ENCODE measurements at places on chromosomes 7 and 10.

DNA sequence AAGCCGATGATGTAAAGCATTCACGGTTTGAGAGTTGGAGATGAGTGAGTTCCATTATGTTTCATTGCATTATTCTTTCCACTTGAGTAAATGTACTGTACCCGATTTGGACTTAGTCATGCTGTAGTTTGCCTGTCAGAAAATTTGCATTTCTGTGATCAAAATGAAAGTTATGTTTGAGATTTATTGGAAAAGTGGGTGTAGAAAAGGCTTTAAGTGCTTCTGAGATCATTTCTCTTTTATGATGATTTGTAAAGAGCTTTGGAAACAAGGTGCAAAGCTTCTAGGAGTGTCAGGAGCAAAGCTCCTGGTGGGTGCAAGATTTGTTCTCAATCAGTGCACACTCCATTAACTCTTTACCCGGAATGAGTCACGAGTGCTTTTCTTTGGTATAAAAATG, 204.1 kb upstream of the POM121L12 start:
- no peak for DNase-seq

DNA sequence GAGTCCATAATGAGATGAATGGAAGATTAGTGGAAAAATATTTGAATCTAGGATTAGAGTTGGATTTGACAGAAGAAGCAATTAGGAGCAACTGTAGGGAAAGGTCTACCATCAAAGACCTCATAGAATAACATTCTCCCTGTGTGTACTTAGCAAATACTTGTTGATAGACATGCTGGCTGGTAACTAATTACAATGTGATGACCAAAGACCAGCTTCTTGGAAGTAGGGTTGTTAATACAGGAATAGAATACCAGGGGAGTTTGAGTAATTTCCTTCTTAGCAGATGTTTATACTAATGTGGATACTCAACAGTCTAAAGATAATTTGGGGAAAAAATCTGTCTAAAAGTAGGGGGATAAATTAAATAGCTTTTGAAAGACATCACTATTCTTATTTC, 357.5 kb upstream of the BMPER start:
- DNase-seq, result no peak

- no peak for DNase-seq
Observed at GRCh38 chr10:92239151-92239599, 51.7 kb downstream of the CPEB3 start.

- DNase-seq, result peak; percentile 40
Observed at GRCh38 chr10:70758757-70759514, 26.2 kb downstream of the TBATA start.

DNA sequence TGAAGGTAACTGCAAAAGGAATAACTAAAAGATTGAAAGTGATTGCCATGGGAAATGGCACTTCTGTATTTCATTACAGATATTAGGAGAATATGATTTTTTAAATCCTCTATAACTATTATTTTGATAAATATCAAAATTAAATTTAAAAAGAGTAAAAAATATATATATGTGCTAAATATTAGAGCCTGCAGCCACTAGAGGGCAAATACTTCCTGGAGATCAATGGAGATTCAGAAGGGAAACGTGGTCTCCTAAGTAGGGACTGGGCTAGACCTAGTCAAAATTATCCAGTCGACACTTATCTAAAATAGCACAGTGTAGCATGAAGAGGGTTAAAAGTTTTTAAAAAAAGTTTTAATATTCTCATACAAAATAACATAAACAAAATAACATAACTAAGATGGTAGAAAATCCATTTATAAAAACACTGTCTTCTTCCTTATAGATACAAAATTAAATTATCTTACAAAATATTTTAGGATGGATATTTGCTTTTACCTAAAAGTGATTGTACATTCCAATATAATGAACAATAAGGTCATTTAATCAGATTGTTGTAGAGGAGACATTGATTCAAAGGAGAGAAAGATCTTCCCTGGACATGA, 434.3 kb downstream of the MDFIC start:
- DNase-seq, result no peak

GRCh38 chr10:65032867-65033769, 1511.9 kb downstream of the REEP3 start:
- DNase-seq, result no peak

GRCh38 chr10:124706462-124707143, 37.6 kb downstream of the FAM53B start:
- no peak for DNase-seq

- no peak for DNase-seq
Observed at GRCh38 chr7:33904681-33905388, 504 bp upstream of the BMPER start.

DNA sequence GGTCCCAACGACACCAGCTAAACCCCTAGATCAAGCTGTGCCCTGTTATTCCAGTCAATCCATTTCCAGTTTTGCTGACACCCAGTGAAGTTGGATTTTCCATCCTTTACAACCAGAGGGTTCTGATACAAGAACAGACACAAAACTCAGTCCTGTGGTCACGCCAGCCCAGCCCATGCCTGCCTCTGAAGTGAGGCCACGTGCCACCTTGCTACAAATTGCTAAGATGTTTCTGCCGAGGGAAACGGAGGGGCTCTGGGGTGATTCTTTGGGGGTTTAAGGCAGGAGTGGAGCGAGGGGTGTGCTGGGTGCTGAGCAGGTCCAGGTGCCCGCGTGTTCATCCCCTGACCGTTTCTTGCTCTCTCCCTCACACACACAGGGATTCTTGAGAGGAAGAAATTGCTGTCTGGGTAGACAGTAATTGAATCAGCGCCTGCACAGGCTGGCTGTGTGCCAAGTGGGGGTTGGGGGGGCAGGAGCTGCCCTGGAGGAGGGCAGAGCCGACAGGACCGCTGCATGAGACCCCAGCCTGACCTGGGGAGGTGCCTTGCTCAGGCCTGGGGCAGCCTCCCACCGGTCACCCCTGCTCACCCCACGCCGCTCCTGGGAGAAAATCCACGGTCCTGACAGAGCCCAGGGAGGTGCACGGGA, 38.1 kb downstream of the ADAP1 start:
- no peak for DNase-seq

GRCh38 chr10:118865998-118866693, 111.4 kb upstream of the CACUL1 start:
- no peak for DNase-seq

GRCh38 chr7:16086743-16087142, 334.6 kb downstream of the CRPPA start:
- no peak for DNase-seq

DNA sequence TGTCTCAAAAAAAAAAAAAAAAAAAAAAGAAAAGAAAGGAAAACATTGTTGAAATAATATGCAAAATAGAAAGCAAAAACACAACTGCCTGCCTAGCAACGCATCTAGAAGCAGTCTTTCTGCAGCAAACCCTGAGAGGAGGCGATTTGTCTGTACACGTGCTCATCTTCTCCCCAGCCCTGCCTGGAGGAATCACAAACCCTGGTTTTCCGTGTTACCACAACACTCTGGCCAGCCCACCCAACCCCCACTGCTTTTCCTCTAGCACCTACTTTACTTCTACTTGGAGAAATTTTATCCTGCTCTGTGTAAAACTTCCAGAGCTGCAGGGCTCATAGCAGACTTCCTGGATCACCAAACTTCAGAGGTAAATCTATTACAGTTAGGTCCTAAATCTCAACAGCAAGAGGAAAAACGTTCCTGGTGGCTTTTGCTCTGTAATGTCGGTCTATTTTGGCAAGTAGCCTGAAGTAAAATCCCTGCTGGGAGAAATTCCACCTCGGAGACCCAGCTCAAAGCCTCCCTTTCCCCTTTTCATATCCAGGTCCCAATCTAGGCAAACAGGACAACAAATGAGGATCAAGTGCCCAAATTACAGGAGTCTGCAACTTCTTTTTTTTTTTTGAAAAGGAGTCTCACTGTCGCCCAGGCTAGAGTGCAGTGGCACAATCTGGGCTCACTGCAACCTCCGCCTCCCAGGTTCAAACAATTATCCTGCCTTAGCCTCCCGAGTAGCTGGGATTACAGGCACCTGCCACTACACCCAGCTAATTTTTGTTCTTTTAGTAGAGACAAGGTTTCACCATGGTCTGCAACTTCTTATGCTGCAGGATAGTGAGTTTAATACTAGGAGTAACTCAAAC, 91.6 kb downstream of the DNMBP start:
- DNase-seq, result no peak

DNA sequence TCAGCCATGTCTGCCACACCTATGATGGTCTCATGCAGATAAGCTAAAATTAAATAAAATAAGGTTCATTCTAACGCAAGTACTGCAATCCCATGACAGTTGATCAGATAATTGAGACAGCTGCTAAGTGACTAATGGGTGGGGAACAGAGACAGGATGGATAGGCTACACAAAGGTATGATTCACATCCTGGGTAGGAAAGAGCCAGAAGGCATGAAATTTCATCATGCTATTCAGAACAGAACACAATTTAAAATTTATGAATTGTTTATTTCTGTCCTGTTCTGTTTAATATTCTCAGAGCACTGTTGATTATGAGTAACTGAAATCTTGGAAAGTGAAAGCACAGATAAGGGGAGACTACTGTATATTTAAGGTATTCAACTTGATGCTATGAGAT, 381.8 kb upstream of the SORCS1 start:
- DNase-seq, result no peak

- DNase-seq, result no peak
Observed at GRCh38 chr10:128489324-128490247, 363.4 kb upstream of the MKI67 start.

DNA sequence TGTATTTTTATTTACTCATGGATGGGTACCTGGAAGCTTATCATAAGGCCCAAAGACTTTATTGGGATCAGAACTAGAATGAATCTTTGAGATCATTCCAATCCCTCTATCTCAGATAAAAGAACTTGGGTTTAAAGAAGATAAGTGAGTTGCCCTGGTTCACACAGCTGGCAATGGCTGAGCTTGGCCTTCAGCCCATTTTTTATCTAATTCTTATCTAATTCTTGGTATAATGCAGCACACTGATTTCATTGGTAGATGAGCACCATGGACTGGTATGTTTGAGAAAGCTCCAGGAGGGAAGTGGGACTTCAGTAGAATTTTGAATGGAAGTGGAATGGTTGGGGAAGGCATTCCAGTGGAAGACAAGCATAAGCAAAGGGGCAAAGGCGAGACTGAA, 558.9 kb downstream of the REEP3 start:
- no peak for DNase-seq

DNA sequence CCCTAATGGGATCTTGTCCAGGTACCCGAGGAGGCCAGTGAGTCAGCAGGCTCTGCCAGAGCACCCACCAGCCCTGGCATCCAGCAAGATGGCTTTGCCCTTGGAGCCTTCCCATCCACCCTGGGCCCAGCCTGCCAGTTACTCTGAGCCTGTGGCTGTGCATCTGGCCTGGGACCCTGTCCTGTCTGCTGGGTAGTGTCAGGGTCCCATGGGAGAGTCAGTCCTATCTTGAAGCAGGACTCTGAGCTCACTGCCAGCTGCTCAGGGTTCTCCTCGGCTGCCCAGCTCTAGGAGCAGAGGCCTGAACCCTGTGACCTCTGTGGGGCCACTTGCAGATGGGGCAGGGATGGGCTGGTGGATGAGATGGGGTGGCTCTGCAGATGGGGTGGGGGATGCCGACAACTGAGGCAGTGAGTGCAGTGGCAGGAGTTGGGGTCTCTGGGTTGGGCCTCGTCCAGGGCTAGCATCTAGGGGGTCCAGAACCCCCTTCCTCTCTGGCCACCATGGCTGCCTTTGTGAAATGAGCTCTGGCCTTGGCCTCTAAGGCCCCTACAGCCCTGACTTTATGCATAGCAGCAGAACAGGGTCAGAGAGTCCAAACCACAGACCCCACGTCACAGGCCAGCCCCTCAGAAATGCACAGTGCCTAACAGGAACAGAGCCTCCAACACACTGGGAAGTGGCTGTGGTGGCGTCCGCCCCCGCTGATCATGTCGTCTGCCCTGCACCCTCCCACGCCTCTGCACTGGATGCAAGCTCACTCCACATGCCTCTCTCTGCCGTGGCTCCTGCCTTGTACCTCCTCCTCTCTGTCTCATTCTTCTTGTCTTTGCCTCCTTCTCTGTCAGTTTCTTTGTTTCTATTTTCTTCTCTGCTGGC, 88.1 kb upstream of the RET start:
- no peak for DNase-seq

GRCh38 chr7:2814186-2814945, 29.7 kb downstream of the GNA12 start:
- no peak for DNase-seq

DNA sequence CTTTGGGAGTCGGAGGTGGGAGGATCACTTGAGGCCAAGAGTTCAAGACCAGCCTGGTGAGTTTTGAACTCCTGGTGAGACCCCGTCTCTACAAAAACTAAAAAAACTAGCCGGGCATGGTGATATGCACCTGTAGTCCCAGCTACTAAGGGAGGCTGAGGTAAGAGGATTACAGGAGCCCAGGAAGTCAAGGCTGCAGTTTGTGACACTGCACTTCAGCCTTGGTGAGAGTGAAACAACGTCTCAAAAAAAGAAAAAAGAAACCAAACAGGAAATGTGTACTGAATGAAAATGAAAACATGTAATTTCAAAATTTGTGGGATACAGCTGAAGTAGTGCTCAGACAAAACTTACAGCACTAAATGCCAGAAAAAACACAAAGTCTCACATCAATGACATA, 7.6 kb downstream of the ARHGAP12 start:
- no peak for DNase-seq

- no peak for DNase-seq
Observed at GRCh38 chr10:75718991-75719390, 287.6 kb downstream of the LRMDA start.

GRCh38 chr7:30846378-30846777, 65.3 kb upstream of the AQP1 start:
- no peak for DNase-seq

DNA sequence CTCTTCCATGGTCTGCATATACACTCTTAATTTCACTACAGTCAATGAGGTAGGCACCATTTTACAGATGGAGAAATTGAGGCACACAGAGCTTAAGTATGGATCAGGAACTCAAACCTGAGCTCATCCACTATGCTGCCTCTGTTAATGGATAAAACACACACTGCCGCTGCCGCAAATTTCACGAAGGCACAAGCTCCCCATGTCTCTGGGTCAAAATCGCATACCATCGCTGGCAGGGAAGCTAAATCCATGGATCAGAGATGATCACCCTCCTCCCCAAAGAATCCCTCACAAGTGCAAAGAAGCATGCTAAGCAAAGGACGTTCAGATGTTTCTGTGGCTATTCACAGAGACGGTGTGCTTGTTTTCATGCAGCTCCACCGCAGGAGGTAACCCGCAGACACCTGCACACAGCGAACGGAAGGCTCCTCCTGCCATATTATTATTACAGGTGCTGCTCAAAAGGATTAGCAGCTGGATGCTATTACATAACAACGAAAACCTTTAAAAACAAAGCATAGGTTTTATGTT, 109.3 kb downstream of the UBE2H start:
- no peak for DNase-seq

- no peak for DNase-seq
Observed at GRCh38 chr7:123410273-123410904, 124.0 kb downstream of the IQUB start.

GRCh38 chr10:97154781-97155180, 31.0 kb downstream of the SLIT1 start:
- no peak for DNase-seq

- no peak for DNase-seq
Observed at GRCh38 chr10:35399414-35400009, 63.2 kb downstream of the CCNY start.

Measured in D721Med (cell line).